EL (cell line): ENCODE measurements at places on chromosomes 13 and 19.

GRCh38 chr13:100773923-100774663 is 99.5 kb upstream of the TMTC4 start:
- DNase-seq = no peak

- no peak for DNase-seq
Measured at GRCh38 chr13:34637138-34637537, 304.9 kb upstream of the NBEA start.

GRCh38 chr19:45676851-45677263 is 8.8 kb downstream of the GIPR start:
- DNase-seq = no peak

DNA sequence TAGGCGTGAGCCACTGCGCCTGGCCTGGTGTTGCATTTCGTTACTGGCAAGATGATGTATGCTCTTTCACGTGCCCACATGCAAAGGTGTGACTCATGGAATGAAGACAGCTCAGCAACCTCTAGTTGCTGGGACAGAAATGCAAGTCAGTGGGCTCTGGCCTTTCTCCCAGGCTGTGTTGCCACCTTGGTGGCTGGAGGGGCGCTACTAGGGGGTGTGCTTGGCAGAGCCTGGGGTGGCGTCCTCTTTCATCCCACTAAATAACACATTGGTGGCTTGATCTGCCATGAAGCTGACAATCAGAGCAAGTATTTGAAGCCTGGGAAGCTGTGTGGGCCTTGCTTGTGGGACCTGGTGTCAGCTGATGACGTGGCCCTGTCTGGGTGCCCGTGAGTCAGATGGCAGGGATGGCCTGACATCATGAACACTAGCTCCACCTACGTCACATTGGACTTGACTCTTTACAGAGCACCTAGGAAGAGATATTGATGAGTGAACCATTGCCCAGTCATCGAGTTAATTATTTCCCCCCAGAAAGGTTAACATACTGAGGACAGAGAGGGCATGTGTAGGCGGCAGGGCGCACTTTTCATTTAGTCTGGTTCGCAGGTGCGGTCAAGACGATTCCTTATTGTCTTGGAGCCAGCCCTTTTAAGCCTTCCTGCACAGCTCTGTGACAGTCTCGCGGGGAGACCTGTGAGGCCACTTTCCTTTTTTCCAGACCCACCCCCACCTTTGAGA is 154.2 kb downstream of the TM9SF2 start:
- peak; percentile 49 for DNase-seq

DNA sequence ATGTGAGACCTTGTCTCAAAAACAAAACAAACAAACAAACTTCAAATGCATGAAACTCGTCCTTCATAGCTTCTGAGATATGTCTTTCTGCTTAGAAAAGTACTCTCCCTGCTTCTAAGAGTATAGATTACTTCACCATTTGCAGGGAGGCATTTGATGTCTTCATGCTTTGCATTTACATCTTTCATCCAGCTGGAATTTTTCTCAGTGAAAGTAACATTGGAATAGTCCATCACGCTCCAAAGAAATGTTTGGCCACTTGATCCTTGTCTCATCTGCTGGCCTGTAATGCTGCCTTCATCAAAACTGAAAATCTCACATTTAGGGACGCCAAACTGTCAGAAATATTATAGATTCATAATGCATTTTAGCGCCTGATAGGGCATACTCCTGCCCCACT is 19.2 kb downstream of the PNMA8A start:
- DNase-seq = no peak

DNA sequence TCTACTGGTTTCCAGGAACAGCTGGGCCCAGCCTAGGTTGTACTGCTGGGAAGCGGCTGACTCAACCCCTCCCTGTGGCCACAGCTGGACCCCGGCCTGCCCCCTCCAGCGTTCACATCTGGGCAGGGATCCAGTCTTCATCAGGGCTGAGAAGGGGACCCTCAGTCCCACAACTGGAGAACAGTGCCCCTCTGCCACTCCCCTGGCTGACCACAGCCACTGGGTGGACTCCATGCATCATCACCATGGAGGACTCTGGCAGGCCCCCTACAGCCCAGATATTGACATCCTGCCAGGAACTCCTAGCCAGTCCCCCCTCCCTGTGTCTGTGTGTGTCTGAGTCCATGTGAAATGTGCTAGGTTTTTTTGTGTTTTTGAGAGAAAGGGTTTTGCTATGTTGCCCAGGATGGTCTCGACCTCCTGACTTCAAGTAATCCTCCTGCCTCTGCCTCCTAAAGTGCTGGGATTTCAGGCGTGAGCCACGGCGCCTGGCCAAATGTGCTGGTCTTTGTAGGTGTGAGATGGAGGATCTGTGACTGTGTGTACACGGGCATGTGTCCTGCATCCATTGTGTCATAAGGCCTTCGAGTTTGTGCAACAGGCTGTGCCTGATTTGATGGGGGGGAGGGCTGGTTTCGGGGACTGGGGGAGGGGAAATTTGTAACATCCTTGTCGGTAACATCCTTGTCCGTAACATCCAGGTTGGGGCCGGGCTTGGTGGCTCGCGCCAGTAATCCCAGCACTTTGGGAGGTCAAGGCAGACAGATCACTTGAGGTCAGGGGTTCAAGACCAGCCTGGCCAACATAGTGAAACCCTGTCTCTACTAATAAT is 4.0 kb upstream of the HOOK2 start:
- peak; percentile 74 for DNase-seq

- DNase-seq = no peak
Measured at GRCh38 chr13:34897220-34897619, 44.9 kb upstream of the NBEA start.

GRCh38 chr13:54210397-54211049 is 1181.9 kb downstream of the OLFM4 start:
- no peak for DNase-seq

DNA sequence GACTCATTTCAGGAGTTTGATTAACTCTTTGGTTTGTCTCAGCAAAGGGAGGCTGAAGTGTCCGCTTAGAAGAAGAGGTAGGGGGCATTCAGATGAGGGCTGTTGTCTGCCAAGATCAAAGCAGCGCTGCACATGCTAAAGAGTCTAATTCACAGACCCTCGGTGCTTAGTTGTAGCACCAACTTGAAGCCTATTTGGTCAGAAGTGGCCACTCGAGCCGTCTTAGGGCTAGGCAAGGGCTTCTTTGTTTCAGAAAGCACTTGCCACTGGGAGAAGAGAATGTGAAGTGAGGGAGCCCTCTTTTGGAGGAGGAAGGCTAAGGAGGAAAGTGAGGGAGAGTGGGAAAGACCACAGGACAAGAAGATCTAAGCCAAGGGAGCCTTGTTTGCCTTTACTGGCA is 313.4 kb upstream of the TMTC4 start:
- DNase-seq = peak; percentile 6

DNA sequence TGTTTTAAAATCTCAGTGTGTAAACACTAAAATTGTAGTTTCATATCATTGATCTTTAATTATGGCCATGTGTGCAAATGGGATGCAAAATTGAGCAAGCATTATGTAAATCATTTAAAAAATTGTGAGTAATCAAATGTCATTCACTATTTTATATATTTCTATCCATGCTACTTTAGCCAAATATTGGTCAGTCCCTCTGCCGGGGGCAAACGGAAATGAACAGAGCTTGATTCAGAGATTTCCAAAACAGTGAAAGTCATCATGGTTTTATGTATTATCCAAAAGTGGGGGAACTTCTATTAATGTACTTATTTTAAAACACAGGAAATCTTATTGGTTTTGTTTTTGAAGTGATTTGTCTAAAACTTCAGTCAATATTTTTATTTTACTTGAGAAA is 219.1 kb downstream of the IRS2 start:
- no peak for DNase-seq

DNA sequence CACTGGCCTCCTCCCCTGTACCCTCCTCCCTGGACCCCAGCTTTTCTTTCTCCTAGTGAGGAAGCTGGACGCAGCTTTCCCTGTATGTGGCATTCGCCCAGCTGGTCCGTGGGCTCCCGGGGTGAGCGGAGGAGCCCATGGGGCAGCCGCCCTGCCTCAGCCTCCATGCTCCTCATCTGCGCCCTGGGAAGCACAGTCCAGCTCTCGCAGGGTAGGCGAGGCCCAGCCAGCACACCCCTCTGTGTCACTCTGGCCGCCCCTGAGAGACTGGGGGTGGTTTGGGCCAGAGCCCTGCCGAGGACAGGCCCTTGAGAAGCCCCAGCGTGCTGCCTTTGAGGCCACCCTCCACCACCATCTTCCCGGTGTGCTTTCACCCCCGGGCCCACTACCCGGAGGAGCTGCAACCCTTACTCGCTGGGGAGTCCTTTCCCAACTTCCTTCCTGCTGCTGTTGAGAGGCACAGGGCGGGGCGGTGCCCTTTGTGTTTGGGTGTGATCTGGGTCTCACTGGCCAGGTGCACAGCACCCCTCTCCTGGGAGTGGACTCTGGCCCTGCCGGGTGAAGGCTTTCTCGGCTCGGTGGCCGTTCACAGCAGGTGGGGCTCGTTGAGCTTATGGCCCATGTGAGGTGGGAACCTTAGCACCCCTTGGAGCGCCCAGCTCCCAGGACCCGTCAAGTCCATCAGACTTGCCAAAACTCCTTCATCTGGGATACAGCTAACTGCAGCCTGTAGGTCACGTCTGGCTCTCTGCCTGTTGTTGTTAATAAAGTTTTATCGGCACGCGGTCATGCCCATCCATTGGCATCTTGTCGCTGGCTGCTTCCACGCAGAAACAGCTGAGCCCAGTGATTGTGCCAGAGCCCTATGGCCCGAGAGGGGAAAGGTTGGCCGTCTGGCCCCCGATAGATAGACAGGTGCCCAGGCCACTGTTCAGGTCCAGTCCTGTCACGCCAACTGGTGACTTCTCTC is 3.2 kb downstream of the NCLN start:
- DNase-seq = no peak

DNA sequence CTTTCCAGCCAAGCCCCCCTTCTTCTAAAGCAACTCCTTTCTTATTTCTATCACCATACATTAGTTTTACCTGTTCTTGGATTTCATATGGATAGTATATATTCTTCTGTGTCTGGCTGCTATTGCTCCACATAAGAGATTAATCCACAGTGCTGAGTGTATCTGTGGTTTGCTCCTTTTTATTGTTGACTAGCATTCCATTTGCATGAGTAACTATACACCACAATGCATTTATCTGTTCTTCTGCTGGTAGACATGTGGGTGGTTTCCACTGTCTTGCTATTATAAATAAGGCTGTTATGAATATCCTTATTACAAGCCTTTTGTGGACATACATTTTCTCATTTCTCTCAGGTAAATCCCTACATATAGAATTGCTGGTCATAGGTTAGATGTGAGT is 138.2 kb downstream of the SLC7A1 start:
- peak; percentile 85 for DNase-seq

GRCh38 chr19:45385392-45386221 is 15.2 kb upstream of the ERCC2 start:
- no peak for DNase-seq

- no peak for DNase-seq
Measured at GRCh38 chr13:49297338-49297737, 49.6 kb downstream of the CDADC1 start.

DNA sequence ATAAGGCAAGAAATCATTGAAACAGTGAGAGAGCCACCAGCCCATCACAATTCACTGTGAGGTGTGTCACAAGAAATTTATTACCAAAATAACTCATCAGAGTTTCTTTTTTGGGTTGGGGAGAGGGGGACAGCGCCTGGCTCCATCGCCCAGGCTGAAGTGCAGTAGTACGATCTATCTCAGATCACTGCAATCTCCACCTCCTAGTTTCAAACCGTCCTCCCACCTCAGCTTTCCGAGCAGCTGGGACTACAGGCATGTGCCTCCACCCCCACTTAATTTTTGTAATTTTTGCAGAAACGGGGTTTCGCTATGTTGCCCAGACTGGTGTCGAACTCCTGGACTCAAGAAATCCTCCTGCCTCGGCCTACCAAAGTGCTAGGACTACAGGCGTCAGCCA is 3.6 kb downstream of the IFNL1 start:
- DNase-seq = no peak

DNA sequence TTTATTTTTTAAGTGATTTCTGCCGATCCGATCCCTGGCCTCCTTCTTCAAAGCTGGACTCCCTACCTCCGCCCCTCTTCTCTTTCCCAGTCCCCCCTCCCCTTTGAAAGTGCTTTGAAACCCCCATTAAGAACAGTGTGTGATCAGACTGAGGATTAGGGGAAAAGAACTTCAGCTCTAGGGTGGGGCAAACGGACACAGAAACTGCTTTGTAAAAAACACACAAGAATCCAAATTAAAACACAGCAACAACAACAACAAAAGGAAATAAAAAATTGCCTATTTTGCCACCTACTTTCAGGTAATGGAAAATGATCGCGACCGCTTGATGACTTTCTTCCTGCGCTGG is 1.4 kb downstream of the SPRY2 start:
- no peak for DNase-seq

- no peak for DNase-seq
Measured at GRCh38 chr19:49539192-49539952, 11.6 kb downstream of the RCN3 start.

DNA sequence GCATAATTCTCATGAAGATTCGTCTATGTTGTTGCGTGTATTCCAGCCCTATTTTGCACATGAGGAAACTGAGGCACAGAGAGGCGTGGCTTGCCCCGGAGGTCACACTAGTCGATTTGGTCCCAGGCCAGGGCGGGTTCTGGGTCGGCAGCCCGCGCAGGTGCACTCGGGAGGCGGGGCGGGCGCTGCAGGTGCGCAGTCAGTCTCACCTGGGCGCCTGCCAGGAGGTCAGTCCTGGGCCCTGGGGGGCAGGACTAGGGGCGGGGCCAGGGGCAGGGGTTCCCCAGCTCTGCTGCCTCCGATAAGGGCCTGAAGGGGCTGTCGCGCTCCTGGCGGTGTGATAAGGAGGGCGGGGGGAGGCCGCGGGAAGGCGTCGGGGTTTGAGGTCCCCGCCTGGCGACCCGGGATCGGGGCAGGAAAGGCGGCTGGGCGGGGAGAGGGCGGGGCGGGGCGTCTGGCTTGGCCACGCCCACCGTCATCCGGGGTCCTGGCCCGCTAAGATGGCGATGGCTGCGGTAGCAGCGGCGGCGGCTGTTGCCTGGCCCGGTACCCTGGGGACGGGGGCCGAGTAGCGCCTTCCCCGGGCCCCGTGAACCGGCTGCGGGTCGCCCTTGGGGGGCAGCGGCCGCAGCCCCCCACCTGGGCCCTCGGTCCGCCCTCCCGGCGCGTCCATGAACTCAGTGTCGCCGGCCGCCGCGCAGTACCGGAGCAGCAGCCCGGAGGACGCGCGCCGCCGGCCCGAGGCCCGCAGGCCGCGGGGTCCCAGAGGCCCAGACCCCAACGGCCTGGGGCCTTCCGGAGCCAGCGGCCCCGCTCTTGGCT is at the start of gene ATG4D:
TSS of gene ATG4D (plus strand) at position 485 of the 822 bp plus-strand sequence. CDS start at position 672, 187 bp downstream.
- DNase-seq = peak; percentile 70

DNA sequence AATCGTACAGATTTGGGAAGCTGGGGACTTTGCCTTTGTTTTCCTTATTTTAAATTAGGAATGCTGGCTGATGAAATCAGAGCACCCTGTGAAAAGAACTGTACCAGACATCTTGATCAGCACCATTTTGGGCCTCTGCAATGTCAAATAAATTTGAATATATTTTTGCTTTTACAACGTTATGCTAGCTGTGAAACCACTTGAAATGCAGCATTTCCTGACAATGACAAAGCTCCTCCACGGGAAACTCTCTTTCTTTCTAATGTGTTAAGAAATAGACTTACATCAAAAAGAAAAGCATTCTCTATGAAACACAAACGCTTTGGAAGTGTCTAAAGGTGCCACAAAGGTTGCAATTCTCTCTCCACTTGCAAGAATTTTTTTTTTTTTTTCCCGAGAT is 47.1 kb upstream of the MAP3K10 start:
- no peak for DNase-seq
